GDM1 (cell line): ENCODE measurements at places on chromosomes 1 and 21.

- DNase-seq = no peak
Observed at GRCh38 chr1:167310732-167311131, 90.0 kb downstream of the POU2F1 start.

- peak; percentile 51 for DNase-seq
Observed at GRCh38 chr21:36209626-36210171, 53.1 kb downstream of the DOP1B start.

GRCh38 chr21:44653656-44654575 lies 543 bp downstream of the KRTAP12-4 start:
- no peak for DNase-seq

DNA sequence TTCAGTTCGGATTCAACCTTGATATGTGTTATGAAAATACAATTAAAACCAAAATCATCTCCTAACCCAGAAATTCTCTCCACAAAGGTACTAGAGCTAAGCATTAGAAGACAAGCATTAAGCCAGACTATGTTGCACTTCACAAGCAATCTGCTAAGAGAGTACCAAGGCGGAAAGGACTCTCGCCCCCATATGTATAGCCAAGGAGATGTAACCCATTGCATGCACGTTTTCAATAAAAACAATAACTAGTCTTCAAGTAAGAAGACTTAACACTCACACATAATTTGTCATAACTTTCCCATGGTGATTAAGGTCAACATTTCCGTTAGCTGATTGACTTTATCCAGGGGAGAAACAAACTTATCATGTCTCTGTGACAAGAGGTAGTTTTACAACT lies 27.6 kb upstream of the PTPRC start:
- no peak for DNase-seq

DNA sequence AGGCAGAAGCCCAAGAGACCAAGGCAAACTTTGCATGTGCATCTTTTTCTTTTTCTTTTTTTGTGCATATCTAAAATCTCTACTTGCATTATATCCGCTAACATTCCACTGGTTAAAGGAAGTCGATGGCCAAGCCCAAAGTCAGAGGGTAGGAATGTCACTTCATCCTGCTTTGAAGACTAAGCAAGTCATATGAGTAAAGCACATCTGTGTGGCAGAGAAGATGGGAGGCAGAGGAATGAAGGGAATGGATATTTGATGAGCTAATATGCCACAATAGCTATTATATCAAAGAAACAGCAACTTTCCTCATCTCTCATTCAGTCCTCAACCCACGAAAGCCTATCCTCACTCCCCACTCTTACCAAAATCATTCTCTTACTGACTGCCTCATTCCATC lies 59.3 kb downstream of the RNF220 start:
- DNase-seq = no peak

DNA sequence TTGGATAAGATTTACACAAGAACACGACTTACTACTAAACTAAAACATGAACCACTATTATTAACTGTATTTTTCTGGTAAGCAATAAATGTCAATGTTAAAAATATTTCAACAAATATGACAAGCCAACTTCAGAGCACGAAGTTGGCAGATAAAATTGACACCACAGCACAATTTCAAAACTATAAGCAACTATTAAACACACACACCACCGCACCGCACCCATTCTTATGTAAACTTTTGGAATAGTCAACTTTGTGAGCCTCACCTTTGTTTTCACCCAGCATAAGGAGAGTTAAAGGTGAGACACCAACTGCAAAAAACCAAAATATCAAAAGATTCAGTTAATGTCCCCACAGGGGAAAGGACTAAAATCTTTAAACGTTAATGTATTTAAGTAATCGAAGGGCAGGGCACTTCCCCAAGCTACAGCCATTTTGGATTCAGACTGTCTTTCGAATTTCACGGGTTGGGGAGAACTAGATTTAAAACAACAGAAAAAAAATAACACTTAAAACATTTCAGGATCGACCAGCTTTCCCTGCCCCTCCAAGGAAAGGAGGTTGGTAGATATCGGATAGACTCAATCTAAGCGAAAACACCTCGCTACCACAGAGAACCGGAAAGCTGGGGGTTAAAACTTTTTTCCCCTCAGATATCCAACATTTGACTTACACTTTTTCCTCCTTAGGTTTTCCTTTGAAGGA lies 872 bp downstream of the GPBP1L1 start:
- DNase-seq = no peak

GRCh38 chr1:38456531-38456876 lies 403.1 kb downstream of the RRAGC start:
- no peak for DNase-seq

DNA sequence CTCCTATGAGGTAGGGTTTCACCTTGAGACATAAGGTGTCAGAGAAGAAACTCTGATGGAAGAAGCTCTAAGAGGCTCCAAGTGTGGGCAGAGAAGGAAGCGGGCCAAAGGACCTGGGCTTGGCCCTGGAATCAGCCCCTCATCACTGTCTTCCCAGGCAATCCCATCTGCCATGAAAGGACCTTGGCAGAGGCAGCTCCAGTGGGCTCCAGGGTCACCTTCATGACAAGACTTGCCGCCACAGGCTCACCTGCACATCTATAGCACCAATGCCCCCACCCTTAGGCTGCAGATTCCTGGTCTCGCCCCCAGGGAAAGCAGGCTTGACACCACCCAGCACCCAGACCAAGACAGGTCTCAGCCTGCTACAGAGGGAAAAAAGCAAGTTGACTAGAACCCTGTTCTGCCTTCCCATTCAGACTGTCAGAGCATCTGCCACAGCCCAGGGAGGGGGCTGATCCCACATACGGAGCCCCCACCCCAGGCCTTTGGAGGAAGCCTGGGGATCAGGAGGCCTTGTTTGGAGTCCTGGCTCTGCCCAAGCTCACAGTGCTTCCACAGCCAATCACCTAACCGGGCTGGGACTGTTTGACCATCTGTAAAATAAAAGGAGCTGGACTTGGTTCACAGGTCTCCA lies 490 bp upstream of the FAM110D start:
- no peak for DNase-seq

- no peak for DNase-seq
Observed at GRCh38 chr1:157233131-157233530, 94.9 kb upstream of the ETV3 start.

GRCh38 chr1:245859493-245860114 lies 647.5 kb downstream of the SMYD3 start:
- no peak for DNase-seq

- no peak for DNase-seq
Observed at GRCh38 chr1:109502364-109502851, 7.1 kb downstream of the AMIGO1 start.

- no peak for DNase-seq
Observed at GRCh38 chr1:18297896-18298648, 182.7 kb upstream of the KLHDC7A start.

DNA sequence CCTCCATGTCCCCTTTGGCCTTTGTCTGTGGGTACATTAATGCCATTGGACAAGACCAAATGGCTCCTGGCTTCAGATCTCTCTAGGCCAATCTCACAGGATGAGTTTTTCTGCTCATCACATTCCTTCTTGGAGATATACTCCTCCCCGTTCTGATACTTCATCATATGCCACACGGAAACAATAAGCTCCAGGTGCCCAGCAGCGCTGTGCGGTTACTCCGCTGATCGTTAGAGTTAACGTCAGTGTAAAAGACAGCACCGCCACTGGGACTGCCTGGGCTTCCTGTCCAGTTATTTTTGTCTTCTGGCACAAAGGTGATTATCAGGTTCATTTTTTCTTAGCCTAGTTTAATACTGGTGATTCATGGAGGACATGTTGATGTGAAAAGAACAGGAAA lies 22.5 kb downstream of the CACHD1 start:
- DNase-seq = no peak

GRCh38 chr1:232868793-232869491 lies 63.7 kb downstream of the MAP10 start:
- DNase-seq = no peak

- DNase-seq = no peak
Observed at GRCh38 chr1:168236836-168237611, 11.2 kb downstream of the SFT2D2 start.

- DNase-seq = no peak
Observed at GRCh38 chr1:163844459-163844858, 522.7 kb downstream of the NUF2 start.

DNA sequence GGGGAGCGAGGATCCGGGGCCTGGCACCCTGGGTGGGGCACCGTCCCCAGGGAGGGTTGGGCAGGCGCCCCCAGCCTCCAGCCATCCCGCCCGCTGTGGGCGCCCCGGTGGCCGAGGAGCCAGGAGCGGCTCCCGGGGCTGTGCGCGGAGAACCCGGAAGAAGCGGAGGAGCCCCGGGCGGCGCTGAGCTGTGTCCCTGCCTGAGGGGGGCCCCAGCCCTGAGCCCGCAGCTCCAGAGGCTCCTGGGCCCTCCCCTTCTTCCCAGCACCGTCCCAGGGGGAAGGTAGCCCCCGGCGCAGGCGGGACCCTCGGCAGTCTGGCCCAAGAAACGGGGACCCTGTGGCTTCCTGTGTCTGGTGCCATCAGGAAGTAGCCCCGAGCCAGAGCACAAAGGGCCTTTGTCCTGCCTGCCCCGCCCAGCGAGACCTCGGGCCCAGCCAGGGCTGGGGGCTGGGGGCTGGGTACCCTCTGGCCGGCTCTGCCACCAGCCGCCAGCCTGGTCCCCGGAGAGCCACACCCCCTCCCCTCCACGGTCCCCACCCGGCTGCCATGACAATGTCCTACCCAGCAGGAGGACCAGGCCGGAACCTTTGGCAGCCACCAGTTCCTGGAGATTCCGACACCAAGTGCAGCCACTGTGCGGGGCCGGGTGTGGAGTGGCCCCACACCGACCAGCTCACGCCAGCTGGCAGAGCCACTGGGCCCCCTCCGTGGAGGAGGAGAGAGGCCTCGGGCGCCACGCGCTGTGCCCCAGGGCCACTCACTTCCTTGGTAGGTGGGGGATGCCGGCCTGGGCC lies 15.6 kb upstream of the TTLL10 start:
- DNase-seq = no peak

- no peak for DNase-seq
Observed at GRCh38 chr1:40980068-40980452, 564 bp downstream of the CTPS1 start.

GRCh38 chr1:22976461-22977243 lies 4.0 kb upstream of the LACTBL1 start:
- peak; percentile 68 for DNase-seq

DNA sequence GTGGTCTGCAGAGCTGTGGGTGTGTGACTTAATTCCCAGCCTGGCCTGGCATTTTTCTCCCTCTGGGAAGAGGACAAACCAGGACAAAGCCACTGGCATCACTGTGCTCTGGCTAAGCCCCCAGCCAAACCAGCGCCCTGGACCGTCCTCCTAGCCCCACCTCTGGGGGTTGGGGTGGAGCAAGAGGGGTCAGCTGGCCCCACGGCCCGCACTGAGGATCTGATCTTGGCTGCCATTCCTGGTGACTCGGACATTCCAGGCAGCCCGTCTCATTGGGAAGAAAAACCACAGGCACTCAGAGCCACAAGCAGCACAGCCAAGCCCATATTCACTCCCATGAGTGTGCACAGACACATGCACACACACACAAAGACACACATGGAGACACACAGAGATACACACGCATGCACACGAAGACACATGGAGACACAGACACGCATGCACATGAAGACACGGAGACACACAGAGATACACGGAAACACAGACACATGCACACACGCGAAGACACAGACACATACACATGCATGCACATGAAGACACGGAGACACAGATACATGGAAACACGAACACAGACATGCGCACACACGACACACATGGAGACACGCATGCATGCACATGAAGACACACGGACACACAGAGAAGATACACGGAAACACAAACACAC lies 2.3 kb upstream of the MXRA8 start:
- DNase-seq = no peak

DNA sequence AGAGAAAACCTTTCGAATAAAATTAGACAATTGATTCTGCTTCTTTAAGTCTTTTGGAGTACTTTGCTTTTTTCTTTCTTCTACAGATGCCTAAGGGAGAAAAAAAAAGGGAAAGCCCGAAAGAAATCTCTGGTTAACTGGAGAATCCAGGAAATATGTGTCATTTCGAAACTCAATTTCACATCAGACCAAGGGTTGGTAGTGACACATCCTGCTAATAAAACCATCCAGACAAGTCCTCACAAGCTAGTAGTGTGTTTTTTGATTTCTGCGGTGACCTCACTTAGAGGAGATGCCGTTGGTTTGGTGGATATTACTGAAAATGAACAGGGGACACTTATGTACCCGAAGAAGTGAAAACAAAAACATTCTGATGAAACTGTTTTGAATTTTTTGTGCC lies 726.5 kb upstream of the ADAMTS5 start:
- no peak for DNase-seq

DNA sequence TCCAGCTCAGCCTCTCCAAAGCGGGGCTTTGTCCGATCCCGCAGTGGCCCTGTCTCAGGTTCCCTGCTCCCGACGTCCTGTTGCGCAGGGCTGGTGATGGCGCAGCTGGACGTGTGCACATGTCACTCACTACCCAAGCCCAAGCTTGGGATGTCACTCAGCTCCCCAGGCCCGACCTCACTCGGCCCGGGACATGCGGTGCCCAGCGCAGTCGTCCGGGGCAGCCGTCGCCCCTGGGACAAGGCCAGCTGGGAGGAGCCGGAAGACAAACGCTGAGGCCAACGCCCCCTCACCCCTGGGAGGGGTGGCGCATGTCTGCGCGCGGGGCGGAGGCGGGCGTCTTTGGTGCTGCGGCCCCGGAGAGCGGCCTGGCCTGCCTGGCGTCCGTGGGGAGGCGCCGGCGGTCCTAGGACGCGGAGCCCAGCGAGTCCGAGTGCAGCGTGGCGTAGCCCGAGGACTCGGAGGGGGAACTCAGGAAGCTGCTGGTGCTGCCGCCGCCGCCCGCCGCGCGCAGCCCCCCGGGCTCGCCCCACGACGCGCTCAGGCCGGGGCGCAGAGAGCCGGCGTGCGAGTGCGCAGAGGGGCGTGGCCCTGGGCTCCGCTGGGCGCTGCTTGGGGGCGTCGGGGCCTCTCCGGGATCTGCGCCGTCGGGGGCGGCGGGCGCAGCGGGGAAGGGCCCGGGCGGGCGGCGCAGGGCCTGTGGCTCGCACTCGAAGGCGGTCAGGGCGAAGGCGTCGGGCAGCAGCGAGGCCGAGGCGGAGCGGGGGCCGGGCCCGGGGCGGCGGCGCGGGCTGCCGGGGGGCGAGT lies 5.2 kb downstream of the HES3 start:
- no peak for DNase-seq

GRCh38 chr1:113074237-113074636 lies 1.2 kb downstream of the LRIG2 start:
- no peak for DNase-seq

GRCh38 chr1:232958067-232958466 lies 7.7 kb downstream of the NTPCR start:
- DNase-seq = no peak

GRCh38 chr1:72915581-72915980 lies 633.2 kb upstream of the NEGR1 start:
- no peak for DNase-seq

- no peak for DNase-seq
Observed at GRCh38 chr1:28518745-28519341, 13.0 kb downstream of the RCC1 start.
